ENCODE measurements at places on chromosomes 1 and 21.

GRCh38 chr1:107434361-107434693 lies 293.5 kb downstream of the NTNG1 start:
- no peak for DNase-seq

- no peak for DNase-seq
These were observed 15.4 kb downstream of the BTG2 start for GRCh38 chr1:203320591-203321272.

- no peak for DNase-seq
These were observed 8.0 kb upstream of the IFNLR1 start for GRCh38 chr1:24195136-24195535.

DNA sequence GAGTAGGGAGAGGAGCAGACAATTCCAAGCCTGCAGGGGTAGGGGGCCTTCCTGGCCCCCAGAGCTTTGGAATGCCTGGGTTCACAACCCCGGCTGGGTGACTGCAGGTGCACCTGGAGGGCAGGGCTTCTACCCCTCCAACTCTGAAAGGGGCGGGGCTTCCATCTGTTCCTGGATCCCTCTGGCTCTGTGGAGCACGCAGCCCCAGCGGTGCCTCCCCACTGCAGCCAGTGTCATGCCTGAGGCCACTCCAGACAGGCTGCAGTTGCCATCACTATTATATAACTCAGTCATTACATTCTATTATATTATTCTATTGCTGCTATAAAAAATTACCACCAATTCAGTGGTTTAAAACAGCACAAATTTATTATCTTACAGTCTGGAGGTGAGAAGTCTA lies 12.5 kb upstream of the FNBP1L start:
- no peak for DNase-seq

DNA sequence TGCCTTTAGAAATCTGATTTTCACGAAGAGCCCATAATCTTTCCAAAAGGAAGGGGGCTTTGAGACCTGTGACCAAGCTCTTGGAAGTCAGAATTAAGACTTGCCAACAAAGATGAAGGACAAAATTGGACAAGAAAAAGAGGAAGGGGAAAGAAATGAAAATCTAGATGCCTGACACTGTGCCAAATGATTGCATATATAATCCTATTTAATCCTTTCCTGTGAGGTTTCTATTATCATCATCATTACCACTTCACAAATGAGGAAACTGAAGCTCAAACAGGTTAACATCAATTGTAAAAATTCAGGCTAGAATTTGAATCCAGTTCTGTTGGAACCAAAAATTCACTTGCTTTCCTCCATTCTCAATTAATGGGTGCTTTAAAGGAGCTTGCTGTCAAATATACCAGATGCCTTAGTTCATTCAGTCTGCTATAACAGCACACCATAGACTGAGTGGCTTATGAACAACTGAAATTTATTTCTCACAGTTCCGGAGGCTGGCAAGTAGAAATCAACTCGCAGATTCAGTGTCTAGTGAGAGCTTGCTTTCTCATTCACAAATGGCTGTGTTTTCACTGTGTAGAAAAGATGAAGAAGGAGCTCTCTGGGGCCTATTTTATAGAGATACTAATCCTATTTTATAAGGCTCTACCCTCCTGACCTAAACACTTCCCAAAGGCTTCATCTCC lies 197.5 kb upstream of the ST6GALNAC5 start:
- no peak for DNase-seq

GRCh38 chr1:199112365-199112764 lies 473.5 kb downstream of the PTPRC start:
- no peak for DNase-seq

- no peak for DNase-seq
These were observed 51.6 kb downstream of the PCBP3 start for GRCh38 chr21:45695086-45695485.

- DNase-seq: no peak
These were observed 4.1 kb upstream of the PDZK1 start for GRCh38 chr1:145711213-145711651.

- DNase-seq: no peak
These were observed 18.6 kb downstream of the EXOC8 start for GRCh38 chr1:231319080-231319479.

DNA sequence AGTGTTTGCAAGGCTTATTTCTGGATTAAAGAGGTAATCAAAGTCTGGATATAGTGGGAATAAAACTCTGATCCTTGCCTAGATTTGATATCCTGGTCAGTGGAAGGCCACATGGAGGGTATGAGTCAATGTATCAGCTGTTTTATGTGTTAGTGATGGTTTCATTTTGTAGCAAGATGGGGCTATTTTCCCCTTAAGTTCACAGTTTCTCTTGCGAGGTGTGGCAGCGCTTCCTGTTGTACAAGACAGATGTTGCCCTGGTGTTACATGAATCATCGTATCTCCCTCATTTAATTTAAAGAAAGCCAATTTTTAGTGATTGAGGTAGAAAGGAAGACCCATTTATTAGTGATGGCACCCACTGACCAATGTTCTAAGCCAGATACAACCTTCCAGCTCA lies 220.2 kb downstream of the DUSP10 start:
- DNase-seq: no peak

DNA sequence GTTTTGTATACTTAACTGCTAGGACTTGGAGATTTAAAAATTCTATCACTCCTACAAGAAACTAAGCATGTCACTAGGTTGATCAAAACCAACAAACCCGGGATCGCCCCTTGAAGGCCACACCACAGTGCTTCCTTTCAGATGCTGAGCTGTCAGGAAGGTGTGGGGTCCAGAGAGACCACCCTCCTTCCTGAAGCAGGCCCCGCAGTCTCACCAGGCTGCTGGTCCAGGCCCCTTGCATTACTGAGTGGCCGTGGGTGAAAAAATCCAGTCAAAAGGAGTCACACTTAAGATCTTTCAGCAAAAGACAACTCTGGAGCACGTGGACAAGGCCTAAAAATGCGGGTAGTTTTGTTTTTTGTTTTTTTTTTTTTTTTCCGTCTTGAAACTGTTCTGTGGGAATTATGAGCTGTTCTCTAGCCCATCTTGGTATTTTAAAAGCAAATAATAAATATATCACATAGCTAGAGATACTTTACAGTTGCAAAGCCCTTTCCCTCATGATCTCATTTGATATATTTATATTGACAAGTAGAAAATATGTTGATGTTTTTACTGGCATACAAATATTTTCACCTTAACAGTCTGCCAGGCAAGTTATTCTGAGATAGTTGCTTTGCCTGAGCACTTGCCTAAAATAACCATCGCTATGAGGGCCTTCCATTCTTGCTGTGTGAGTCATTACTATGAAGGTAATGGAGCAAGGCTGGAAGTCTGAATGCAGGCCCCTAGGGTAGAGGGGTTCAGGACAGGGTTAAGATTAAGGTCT lies 73.1 kb upstream of the EDEM3 start:
- DNase-seq: no peak

DNA sequence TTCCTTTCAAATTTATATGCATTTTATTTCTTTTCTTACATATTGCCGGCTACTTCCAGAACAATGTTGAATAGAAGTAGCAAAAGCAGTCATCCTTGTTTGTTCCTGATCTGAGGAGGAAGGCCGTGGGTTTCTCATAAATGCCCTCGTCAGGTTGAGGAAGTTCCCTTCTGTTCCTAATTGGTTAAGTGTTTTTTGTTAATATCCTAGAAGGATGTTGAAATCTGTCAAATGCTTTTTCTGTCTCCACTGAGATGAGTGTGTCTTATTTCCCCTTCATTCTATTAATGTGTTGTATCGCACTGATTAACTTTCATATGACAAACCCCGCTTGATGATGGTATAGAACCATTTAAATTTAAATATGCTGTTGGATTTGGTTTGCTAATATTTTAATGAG lies 15.4 kb downstream of the TTLL10 start:
- DNase-seq: no peak

DNA sequence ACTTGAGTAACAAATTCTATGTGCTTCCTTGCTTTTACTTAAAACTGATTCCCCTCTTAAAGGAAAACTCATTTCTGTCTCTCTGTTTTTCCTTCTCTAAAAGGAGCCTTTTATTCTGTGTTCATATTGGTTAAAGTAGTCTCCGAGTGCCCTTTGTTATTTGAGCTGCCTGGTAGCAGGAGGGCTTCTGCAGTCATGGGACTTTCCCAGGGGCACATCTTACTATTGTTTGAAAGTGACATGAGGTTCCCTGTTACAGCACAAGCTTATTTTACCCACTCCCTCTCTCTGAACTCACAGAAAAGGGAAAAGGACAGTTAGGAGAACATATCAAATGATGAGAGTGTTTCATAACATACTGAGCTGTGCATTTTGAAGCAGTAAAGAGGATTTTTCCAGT lies 58.1 kb upstream of the ANGPTL1 start:
- no peak for DNase-seq

DNA sequence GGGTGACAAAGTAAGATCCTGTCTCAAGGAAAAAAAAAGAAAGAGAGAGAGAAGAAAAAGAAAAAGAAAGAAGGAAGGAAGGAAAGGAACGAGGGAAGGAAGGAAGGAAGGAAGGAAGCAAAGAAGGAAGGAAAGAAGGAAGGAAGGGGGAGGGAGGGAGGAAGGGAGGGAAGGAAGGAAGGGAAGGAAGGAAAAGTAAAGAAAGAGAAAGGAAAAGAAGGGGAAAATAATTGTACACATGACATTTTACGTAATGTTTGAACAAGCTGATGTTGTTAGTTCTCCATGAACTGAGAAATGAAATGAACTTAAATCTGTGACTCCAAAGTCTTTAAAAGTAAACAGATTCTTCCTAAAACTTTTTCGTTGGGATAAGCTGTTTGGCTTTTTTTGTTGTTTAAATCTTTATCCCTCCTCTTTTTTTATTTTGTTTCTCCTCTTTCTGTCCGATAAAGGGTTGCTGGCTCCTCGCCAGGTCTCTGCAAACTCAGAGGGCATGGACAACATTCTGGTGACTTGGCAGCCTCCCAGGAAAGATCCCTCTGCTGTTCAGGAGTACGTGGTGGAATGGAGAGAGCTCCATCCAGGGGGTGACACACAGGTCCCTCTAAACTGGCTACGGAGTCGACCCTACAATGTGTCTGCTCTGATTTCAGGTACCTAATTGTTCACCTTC lies 59.8 kb downstream of the IL12RB2 start:
- no peak for DNase-seq

- DNase-seq: no peak
These were observed 119.5 kb downstream of the GLIS1 start for GRCh38 chr1:53619367-53620060.

GRCh38 chr1:98001764-98002163 lies 80.9 kb upstream of the DPYD start:
- no peak for DNase-seq

GRCh38 chr21:46125846-46126301 lies 28.0 kb downstream of the COL6A2 start:
- DNase-seq: no peak

GRCh38 chr1:185338719-185339622 lies 21.9 kb upstream of the IVNS1ABP start:
- no peak for DNase-seq

- no peak for DNase-seq
These were observed 16.2 kb downstream of the DRAXIN start for GRCh38 chr1:11707621-11708276.

GRCh38 chr1:183473217-183473536 lies 878 bp downstream of the SMG7 start:
- no peak for DNase-seq

GRCh38 chr1:234499119-234499942 lies 20.4 kb upstream of the TARBP1 start:
- DNase-seq: peak; percentile 50

- DNase-seq: no peak
These were observed 410.2 kb downstream of the MATN1 start for GRCh38 chr1:30313176-30313575.

GRCh38 chr1:212935387-212935981 lies 14.9 kb upstream of the VASH2 start:
- no peak for DNase-seq

DNA sequence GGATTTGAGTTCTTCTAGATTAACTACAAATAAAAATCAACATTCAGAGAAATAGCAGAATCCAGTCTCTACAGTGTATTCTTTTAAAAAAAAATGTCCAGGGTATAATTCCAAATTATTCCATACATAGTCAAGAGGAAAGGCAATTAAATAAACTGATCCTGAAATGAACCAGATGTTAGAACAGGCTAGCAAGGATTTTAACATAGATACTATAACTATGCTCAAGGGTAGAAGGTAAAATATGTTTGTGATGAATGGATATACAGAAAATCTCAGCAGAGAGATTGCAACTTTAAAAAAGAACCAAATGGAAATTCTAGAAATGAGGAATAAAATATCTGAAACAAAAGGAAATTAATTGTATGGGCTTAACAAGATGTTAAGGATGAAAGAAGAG lies 32.4 kb downstream of the CYYR1 start:
- no peak for DNase-seq

DNA sequence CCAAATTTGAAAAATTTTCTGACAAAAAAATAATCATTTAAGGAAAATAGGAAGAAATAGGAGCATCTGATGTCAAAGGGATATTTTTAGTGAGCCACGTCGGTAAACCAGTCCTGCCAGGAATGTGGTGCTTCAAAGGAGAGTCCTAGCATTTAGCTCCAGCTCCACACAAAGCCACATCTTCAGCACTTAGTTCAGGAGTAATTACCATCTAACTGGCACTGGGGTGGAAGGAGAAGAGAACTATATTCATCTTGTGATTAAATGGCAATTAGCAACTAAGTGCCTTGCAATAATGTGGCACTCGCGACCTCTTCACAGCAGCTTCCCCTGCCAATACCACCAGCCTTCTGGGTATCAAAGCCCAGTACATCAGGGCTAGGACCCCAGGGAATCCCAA lies 409.1 kb downstream of the SETD4 start:
- no peak for DNase-seq

GRCh38 chr1:39381839-39382238 lies 109.6 kb upstream of the BMP8A start:
- DNase-seq: no peak

GRCh38 chr1:204093421-204093717 lies 20.5 kb downstream of the SOX13 start:
- no peak for DNase-seq

DNA sequence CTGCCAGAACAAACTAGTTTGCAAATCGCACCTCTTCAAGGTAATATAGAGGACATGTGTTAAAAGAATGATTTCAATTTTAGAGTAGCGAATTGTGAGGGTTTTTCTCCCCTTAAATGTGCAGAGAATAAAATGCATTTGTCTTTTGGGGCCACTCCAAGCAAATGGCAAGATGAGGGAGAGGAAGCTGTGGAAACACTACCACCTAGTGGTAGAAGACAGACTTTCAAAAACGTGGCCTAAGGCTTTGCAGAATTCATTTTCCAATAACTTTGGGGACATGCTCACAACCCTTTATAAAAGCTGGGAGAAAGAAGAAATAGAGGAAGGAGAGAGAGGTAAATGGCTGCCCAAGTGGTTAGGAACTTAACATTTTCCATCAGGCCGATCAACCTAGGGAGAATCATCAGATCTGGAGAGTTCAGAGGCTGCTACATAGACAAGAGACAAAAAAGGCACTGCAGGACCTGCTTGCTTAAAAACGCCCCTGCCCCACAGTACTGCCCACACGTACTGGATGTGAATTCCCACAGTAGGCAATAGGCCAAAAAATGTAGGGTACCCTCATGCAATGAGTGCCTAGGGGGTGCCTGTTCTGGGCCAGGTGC lies 15.7 kb upstream of the RCAN1 start:
- no peak for DNase-seq

DNA sequence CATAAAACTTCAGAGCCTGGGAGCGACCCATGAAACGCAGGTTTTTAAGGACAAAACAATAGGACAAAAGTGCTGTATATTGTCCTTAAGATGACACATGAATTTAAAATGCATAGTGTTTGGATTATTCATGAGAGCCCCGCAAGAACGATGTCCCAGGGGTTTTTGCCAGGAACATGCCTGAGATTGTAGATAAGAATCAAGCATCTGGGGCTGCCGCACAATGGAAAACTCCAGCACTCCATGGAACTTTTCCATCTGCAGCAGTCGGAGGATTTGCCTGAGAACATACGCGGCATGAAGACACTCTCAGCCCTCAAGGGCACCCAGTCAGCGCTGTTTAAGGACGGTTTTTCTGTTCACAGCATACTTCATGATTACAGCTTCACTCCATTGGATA lies 5.3 kb upstream of the ERG start:
- no peak for DNase-seq

Data from brain pericyte (primary cell).